ENCODE measurements at places on chromosomes 4 and X.

DNA sequence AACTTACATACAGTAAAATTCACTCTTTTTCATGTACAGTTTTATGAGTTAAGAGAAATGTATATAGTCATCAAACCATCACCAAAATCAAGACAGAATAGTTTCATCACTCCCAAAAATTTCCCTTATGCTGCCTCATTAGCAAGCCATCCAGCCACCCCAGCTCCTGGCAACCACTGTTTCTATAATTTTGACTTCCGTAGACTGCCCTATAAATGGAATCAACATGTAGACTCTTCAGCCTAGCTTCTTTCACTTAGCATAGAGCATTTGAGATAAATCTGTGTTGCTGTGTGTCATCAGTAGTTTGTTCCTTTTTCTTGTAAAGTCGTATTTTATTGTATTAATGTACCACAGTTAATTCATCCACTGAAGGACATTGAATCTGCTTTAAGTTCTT is 23.2 kb downstream of the HDX start:
- no peak for DNase-seq

DNA sequence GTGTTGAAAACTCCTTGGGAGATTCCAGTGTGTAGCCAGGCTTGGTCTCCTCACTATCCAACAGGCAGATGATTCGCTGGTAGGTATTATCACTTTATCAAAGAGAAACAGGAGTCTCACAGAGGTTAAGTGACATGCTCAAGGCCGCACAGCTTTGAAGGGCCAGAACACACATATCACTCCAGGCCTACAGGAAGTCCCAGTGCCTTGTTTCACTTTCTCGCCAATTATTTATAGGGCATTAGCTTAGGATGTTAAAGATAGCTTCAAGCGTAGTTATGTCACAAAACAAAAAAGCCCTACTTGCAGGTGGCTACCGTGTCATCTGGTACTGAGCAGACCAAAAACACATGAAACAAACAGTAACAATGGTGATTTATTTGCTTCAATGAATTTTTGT is 13.2 kb downstream of the ATP8A1 start:
- no peak for DNase-seq

DNA sequence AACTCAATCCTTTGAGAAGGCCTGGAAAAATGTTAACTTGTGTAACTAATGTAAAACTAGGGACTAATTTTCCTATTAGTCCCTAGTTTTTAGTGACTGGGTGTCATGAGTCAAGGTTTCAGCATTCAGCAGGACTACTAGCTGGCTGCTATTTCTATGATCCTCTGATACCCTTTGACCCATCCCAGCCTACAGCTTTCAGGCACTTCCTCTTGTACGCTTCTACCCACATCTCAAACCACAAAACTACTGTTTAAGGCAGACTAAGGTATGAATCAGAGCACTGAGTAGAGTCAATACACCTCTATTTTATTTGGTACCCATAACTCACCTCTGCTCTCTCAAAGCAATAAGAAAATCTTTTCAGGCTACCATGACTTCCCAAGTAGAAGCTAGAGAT is 809.6 kb downstream of the PDHA2 start:
- no peak for DNase-seq

DNA sequence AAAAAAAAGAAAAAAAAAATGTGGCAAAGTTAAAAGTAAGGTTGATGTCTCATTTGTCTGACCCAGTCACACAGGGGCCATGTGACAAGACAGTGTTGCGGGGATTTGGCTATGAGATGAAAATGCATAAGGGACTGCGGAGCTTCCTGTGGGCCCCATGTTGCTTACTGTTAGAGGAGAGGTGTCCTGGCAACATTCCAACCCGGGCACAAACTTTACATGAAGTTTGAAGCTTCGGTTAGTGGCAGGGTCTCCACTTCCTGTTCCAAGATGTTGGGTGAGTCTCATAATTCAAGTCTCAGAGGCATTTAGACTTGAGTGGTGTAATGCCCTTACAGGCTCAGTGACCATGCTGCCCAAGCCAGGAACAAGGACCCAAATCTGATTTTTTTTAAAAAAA is 111.3 kb downstream of the MAML3 start:
- no peak for DNase-seq

- DNase-seq: no peak
Observed at GRCh38 chr4:101163936-101164335, 183.4 kb downstream of the PPP3CA start.

DNA sequence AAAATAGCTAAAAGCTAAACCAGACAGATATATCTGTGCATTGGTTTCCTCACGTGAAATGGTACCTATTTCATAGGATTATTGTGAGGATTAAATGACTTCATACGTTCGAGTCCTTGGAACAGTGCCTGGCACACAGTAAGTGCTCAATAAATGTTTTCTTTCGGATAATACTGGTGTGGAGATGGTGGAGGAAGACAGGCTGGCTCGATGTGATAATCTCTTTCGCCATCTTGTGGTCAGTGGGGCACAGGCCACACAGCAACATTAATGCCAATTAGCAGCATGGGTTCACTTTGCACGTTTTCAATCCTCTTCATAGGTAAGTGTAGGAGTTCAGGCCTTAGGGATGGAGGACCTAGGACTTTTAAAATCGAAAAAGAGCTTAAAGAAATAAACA is 9.3 kb downstream of the PAGE4 start:
- peak; percentile 6 for DNase-seq

Data from memory B cell (primary cell).